Colonic mucosa (tissue), 4 donors: ENCODE measurements at places on chromosomes 11 and 22.

DNA sequence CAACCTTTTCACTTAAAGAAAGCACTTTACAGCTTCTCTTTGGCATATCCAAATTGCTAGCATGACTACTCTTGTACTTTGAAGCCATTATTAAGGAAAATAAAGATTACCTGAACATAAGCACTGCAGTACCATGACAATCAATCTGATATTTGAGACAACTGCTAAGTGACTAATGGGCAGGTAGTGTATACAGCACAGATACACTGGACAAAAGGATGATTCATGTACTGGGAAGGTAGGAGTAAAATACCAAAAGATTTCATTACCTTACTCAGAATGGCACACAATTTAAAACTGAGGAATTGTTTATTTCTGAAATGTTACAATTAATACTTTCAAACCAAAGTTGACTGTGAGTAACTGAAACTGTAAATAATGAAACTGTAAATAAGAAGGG lies 1054.3 kb upstream of the TENM4 start:
- no peaks in the 10 kb centered on the region for H3K27me3 ChIP-seq
- no peak overlapping the region for H3K27ac ChIP-seq
- H3K36me3 ChIP-seq, result no peaks in the 10 kb centered on the region
- H3K4me1 ChIP-seq, result no peaks in the 10 kb centered on the region
- no peak for DNase-seq
- no peak overlapping the region for H3K4me3 ChIP-seq

- DNase-seq, result no peak
- no peaks in the 10 kb centered on the region for H3K4me1 ChIP-seq
- H3K36me3 ChIP-seq, result no peaks in the 10 kb centered on the region
- H3K4me3 ChIP-seq, result no peak overlapping the region
- H3K27ac ChIP-seq, result no peak overlapping the region
Measured at GRCh38 chr11:66749091-66749490, 20.1 kb upstream of the SPTBN2 start.

GRCh38 chr22:21975273-21975672 lies 7.3 kb downstream of the TOP3B start:
- H3K4me1 ChIP-seq, result no peaks in the 10 kb centered on the region
- DNase-seq, result no peak
- peaks cover 15% of the 10 kb centered on the region for H3K36me3 ChIP-seq

- H3K27me3 ChIP-seq, result no peaks in the 10 kb centered on the region
- no peak overlapping the region for H3K4me3 ChIP-seq
- DNase-seq, result no peak
Measured at GRCh38 chr11:28269586-28269985, 161.4 kb downstream of the METTL15 start.

- no peak overlapping the region for H3K4me3 ChIP-seq
- DNase-seq, result no peak
- no peak overlapping the region for H3K27ac ChIP-seq
- H3K4me1 ChIP-seq, result no peaks in the 10 kb centered on the region
- H3K36me3 ChIP-seq, result no peaks in the 10 kb centered on the region
Measured at GRCh38 chr11:44608991-44609782, 43.7 kb downstream of the CD82 start.

- H3K36me3 ChIP-seq, result no peaks in the 10 kb centered on the region
- H3K4me3 ChIP-seq, result no peak overlapping the region
- H3K4me1 ChIP-seq, result no peaks in the 10 kb centered on the region
Measured at GRCh38 chr22:27616033-27616432, 185.5 kb downstream of the MN1 start.

- DNase-seq, result no peak
- H3K4me3 ChIP-seq, result no peak overlapping the region
- H3K4me1 ChIP-seq, result no peaks in the 10 kb centered on the region
- H3K27me3 ChIP-seq, result no peaks in the 10 kb centered on the region
- H3K36me3 ChIP-seq, result peaks cover 24% of the 10 kb centered on the region
Measured at GRCh38 chr22:42881982-42882656, 25.0 kb upstream of the ARFGAP3 start.

- H3K36me3 ChIP-seq, result no peaks in the 10 kb centered on the region
- no peaks in the 10 kb centered on the region for H3K27me3 ChIP-seq
- no peaks in the 10 kb centered on the region for H3K4me1 ChIP-seq
- H3K27ac ChIP-seq, result no peak overlapping the region
- H3K4me3 ChIP-seq, result no peak overlapping the region
- no peak for DNase-seq
Measured at GRCh38 chr11:15745266-15745665, 611.1 kb downstream of the SOX6 start.

DNA sequence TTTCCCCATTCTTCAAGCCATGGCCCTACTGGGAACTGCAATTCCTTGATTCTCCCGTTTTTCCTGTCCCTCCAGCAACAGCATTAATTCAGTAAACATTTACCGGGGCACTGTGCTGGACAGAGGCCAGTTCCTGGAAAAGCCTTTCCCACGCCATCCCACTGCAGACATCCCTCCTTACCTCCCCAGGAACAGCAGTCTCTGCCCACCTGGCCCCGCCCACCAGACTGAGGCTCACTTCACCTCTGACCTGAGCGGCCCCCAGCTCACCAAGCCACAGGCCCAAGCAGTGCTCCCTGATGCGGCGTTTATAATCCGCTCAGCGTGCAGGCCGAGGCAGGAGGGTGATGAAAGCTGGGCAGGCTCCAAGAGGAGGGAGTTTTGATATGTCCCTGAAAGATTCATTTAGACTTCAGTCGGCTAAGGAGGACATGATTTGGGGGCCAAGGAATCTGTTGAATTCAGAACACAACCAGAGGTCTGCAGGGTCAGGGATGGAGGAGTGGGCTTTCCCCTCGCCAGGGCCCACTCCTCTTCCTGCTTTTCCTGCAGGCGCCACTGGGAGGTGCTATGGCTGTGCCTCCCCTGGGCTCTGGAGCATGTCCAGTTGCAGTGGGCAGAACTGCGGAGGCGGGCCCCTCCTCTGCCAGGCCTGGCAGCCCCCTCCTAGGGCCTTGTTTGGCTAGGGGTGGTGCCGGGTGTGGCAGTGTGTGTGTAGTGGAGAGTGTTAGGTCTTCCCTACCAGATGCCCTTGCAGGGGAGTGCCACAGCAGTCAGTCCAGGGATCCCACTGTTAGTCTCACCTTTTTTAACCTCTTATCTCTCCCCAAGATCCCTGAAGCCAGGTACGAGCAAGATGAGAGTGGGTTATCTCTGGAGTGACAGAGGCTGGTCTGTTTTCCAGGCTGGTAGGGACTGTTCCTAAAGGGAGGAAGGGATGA lies 1.4 kb upstream of the TAGLN start:
- H3K4me1 ChIP-seq, result peaks cover 8% of the 10 kb centered on the region
- peak; percentile 71 for DNase-seq
- no peaks in the 10 kb centered on the region for H3K36me3 ChIP-seq
- no peak overlapping the region for H3K4me3 ChIP-seq

- no peak for DNase-seq
- no peaks in the 10 kb centered on the region for H3K27me3 ChIP-seq
- H3K36me3 ChIP-seq, result no peaks in the 10 kb centered on the region
- no peak overlapping the region for H3K4me3 ChIP-seq
- no peaks in the 10 kb centered on the region for H3K4me1 ChIP-seq
Measured at GRCh38 chr11:111935317-111936039, 1.7 kb upstream of the DIXDC1 start.

DNA sequence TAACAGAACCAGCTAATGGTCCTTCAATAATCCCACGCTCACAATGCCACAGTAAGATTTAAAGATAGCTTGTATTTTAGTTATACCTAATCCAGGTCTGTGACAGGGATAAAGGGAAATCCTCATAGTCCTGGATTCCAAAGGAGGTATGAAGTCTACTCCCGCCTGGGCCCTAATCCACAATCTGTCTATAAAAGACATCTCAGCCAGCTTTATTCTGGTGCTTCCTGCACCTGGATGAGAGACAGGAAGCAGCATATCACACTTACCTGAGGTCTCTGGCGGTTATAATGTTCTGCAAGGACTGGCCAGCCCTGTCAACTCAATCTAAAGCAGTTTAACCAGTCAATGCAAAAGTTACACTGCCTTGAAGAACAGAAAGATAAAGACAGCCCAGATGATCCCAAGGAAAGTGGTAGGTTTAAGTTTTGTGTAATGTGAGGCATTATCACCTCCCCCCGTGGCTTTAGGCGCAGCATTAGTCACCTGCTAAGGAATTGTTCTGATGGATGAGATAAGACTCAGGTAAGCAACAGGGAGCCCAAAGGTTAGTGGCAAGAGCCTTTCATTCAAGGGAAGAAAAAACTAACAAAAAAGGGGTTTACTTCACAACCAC lies 57.6 kb downstream of the PLEKHA7 start:
- H3K36me3 ChIP-seq, result no peaks in the 10 kb centered on the region
- H3K4me3 ChIP-seq, result no peak overlapping the region
- no peaks in the 10 kb centered on the region for H3K27me3 ChIP-seq
- no peak for DNase-seq
- peak overlapping the region; percentile 1 for H3K27ac ChIP-seq
- no peaks in the 10 kb centered on the region for H3K4me1 ChIP-seq

GRCh38 chr11:66727282-66728037 lies 1.6 kb downstream of the SPTBN2 start:
- no peak for DNase-seq
- no peaks in the 10 kb centered on the region for H3K36me3 ChIP-seq

GRCh38 chr11:134830312-134830711 lies 418.3 kb upstream of the B3GAT1 start:
- H3K27me3 ChIP-seq, result no peaks in the 10 kb centered on the region
- DNase-seq, result no peak
- no peak overlapping the region for H3K27ac ChIP-seq
- no peak overlapping the region for H3K4me3 ChIP-seq
- no peaks in the 10 kb centered on the region for H3K4me1 ChIP-seq

DNA sequence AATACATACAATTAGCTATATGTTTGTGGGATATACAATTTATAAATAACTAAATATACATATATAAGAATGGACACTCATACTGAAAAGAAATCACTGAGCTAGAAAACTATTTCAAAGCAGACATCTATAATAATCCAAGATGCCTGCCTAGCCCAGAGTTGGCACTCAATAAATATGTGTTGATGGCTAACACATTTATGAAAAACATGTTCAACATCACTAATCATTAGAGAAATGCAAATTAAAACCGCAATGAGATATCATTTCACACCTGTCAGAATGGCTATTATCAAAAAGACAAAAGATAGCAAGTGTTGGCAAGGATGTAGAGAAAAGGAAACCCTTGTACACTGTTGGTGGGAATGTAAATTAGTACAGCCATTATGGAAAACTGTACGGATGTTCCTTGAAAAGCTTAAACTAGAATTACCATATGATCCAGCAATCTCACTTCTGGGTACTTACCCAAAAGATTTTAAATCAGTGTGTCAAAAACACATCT lies 29.8 kb downstream of the POU2AF1 start:
- H3K4me1 ChIP-seq, result no peaks in the 10 kb centered on the region
- no peak for DNase-seq
- H3K27me3 ChIP-seq, result no peaks in the 10 kb centered on the region
- H3K27ac ChIP-seq, result no peak overlapping the region
- no peak overlapping the region for H3K4me3 ChIP-seq
- no peaks in the 10 kb centered on the region for H3K36me3 ChIP-seq

GRCh38 chr11:2553886-2554285 lies 109.1 kb downstream of the KCNQ1 start:
- no peak overlapping the region for H3K4me3 ChIP-seq
- no peaks in the 10 kb centered on the region for H3K4me1 ChIP-seq
- no peak for DNase-seq
- no peak overlapping the region for H3K27ac ChIP-seq
- H3K27me3 ChIP-seq, result no peaks in the 10 kb centered on the region
- no peaks in the 10 kb centered on the region for H3K36me3 ChIP-seq
